CD8-positive, alpha-beta T cell (primary cell): ENCODE measurements at places on chromosomes 7 and 10. TPM values are rescaled to one million over a fixed set of nuclear protein-coding genes. Genes with fewer than 3 reads are reported as not detected.

DNA sequence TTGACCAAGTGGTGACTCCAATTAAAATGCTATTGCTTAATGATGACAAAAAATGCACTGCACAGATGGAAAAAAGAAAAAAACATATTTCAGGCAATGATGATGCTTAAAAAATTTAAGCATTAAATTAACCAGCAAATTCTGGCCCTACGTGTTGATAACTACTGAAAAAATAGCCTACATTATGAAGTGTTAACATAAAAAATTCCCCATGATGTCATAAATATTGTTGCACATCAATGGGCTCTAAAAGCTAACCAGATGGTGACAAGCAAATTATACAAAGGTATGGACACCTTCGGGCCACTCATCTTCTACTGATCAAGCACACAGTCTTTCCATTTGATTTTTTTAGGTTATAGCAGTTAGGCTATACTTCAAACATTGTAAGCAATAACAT lies 267.4 kb downstream of the PARD3 start:
- DNase-seq = no peak

- DNase-seq = no peak
Observed at GRCh38 chr7:87474533-87475358, 734 bp downstream of the ABCB4 start.

The OR2A1 gene
- total RNA-seq = not detected

The GPR85 gene
- total RNA-seq = not detected

The IKZF1 gene
- 248 TPM for total RNA-seq

The KAZALD1 gene
- not detected for total RNA-seq
